ENCODE measurements at places on chromosomes 3 and 15.
A peak's percentile ranks its signal among the peaks of the same experiment; 100 is the strongest.

DNA sequence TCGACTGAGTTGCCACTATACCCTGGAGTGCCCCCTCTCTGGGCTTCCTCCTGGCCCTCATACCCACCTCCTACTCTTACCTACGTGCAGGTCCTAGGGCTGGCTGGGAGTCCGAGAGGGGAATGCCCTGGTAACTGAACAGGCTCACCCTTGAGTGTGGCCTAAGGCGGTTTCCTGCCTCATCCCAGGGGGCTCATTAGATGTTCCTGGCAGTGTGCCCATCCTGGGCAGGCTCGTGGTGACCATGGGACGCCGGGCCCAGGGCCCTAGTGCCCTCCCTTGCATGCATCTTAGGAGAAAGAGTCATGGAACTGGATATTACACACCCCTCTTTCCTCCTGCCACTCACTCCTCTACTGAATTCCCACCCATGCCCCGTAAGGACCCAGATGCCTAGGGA lies 2.8 kb downstream of the SEMA4B start:
- DNase-seq, result no peak

DNA sequence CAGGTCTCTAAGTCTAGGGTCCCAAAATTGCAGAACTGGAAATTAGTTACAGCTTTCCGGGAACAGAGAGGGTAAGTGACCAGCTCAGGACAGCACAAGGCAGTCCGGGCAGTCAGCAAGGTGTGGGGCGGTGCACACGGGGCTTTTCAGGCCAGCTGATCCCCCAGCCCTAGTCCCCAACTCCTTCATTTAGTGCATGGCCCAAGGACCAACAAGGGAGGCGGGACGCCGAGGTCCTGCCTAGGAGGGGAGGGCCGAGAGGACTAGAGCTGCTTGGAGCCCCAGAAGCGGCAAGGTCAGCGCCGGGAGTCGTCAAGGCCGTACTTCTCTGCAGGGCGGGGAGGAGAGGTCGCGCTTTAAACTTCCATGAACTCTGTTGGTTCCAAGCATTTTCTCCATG lies 2.0 kb upstream of the PDE8A start:
- DNase-seq, result no peak

- DNase-seq, result no peak
Measured at GRCh38 chr15:94061041-94061440, 170.3 kb upstream of the MCTP2 start.

- peak; percentile 16 for DNase-seq
Measured at GRCh38 chr15:79849789-79850188, 47.0 kb downstream of the MTHFS start.

- DNase-seq, result no peak
Measured at GRCh38 chr3:11362600-11362999, 90.4 kb downstream of the ATG7 start.

- DNase-seq, result no peak
Measured at GRCh38 chr3:28334552-28334951, 14.0 kb upstream of the ZCWPW2 start.

DNA sequence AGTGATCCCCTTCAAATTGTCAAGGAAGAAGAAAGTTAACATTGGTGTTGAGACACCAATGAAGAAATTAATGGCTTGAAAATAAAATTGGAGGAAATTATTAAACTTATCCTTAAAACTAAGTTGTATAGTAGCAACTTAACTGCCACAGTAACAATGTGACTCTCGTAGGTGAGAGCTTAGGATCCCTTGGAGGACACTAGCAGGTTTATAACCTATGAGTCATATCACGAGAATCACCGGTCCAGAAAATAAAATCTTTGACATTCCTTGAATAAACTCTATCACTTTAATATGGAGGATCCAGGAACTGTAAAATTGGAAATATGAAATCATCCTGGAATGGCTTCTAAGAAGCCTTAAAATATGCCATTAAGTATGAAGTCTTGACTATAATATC lies 2.1 kb downstream of the GHSR start:
- no peak for DNase-seq

- DNase-seq, result peak; percentile 26
Measured at GRCh38 chr3:56783644-56784447, 17.9 kb downstream of the ARHGEF3 start.

- DNase-seq, result no peak
Measured at GRCh38 chr3:114558271-114558670, 264.4 kb downstream of the TIGIT start.

DNA sequence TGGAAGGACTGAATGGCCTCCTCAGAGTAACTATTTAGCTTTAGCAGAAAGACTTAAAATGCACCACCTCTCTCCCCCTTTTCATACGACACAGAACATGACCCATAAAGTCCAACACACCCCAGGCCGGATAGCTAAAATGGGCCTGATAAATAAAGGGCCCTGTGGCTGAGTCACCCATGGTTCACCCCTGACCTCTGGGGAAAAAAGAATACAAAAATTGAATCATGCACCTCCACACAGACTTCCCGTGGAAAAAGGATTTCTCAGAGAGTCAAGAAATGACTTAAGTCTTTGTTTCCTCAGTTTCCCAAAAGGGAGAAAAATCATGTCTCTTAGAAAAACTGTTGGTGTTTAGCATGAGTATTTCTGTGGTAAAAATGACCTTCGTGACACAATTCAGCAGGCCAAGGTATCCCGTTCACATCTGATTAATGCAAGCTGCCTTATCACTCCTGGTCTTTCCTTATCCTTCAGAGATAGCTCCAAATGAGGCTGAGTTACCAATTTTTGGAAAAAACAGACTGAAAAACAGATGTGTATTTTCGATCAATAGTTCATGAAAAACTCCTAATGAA lies 34.0 kb upstream of the ARHGEF3 start:
- no peak for DNase-seq

DNA sequence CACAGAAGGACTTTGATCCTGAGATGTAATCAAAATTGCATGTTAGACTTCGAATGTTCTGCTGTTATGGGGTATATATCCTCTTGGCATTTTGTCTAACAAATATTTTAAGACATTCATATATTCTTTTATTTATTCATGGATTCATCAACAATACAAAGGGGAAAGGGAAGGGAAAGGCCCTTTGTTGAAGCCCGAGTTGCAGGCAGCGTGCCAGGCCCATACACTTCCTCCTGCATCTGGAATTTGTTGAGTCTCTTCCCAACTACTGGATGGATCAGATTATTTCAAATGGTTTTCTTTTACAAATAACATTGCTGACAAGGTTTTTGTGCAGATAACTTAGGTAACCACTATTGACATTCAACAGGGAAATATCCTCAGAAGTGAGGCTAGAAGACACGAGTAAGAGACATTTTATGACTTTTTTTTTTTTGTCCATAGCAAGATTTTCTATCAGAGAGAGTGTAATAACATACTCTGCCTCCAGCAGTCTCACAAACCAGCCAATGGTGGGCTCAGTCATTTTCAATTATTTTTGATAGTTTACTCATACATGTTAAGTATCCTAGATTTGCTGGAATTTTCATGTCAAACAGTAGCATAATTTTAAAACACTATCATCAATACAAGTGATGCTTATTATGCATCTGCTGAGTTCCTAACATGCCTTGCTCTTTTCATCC lies 94.3 kb downstream of the RPL39L start:
- no peak for DNase-seq
